ENCODE measurements at places on chromosomes 1 and 21.

- peak; percentile 93 for DNase-seq
These were observed 55.3 kb downstream of the SETD4 start for GRCh38 chr21:36005018-36005417.

DNA sequence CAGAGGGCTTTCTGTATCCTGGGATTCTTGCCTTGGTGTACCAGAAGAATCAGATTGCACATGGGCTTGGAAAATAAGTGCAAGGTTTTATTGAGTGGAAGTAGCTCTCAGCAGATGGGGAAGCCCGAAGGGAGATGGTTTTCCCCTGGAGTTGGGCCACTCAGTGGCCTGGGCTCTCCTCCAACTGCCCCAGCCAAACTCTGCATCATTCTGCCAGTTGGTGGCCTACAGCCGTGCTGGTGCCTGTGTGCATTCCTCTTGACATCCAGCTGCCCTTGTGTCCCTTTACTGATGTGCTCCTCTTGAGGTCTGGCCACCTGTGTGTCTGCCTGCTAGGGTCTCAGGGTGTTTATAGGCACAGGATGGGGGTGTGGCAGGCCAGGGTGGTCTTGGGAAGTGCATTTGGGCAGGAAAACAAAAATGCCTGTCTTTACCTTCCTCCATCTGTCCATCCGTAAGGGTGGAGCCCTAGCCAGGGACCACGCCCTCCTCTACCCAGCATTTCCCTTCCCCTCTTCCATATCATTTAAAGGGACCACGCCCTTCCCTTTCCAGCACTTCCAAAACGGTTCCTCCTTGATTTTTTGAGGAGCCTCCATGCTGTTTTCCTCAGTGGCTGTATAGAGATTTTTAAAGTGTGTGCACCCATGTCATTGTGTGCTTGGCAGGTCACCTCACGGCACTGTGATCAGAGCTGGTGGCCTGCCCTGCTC is 18.9 kb downstream of the SNAP47 start:
- peak; percentile 76 for DNase-seq

- DNase-seq: peak; percentile 79
These were observed 61.5 kb upstream of the RGS2 start for GRCh38 chr1:192747301-192747700.

- DNase-seq: no peak
These were observed 20.9 kb upstream of the SPATC1L start for GRCh38 chr21:46205166-46205565.

DNA sequence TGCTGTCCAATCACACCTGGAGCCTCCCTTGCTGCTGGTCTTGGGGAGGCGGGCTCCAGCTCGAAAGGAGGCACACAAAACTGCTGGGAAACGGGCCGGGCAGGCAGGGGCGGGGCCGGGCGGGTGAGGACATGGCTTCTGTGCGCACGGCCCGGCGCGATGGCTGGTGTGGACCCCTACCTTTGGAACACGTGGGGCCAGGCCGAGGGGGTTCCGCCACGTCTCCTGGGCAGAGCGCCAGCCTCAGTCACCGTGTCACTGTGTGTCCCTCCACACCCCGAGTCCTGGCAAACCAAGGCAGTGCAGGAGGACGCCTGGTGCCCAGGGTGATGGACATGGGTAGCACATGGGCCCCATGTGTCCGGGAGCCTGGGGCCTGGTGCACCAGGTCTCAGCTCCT is 42.0 kb upstream of the ADARB1 start:
- DNase-seq: no peak

GRCh38 chr1:223712194-223712849 is at the start of gene CAPN2:
TSS of gene CAPN2 (plus strand) at chr1:223712539. CDS start at chr1:223712641, 102 bp downstream.
- peak; percentile 98 for DNase-seq

DNA sequence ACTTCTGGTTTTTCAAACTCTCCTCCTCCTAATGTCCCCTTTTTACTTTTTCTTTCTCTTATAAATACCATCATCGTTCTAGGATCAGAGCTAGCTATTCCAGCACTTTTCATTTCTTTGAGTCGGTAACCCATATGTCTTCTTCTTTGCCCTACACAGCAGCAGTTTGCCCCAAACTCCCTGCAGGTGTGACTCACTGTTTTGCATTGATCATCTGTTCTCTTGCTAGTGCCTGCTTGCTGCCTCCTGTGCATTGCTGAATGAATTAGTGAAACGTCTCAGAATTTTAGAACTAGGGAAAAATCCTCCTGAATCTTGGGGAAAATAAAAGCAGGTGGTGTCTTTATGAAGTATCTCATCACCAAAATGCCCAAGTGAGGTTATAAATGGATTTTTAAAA is 21.7 kb downstream of the KCNK2 start:
- peak; percentile 54 for DNase-seq

DNA sequence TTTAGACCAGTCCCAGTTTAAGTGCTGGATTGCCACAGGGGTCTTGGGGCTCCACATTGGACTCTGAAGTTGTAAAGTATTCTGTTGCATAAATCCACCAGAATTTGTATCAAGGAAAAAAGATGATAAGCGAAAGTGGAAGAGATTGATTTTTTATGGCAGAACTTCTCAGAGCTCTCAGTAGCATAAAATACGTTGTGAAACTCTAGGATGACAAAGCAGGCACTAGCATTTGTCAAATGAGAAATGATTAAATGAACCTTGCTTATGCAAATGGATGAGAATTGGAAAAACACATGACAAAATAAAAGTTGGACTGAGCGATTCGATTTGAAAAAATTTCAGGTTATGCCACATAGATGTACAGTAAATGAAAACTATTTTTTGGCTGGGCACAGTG is 253.8 kb upstream of the RAB4A start:
- DNase-seq: no peak

GRCh38 chr1:109787211-109787844 is 23.6 kb upstream of the EPS8L3 start:
- peak; percentile 43 for DNase-seq

DNA sequence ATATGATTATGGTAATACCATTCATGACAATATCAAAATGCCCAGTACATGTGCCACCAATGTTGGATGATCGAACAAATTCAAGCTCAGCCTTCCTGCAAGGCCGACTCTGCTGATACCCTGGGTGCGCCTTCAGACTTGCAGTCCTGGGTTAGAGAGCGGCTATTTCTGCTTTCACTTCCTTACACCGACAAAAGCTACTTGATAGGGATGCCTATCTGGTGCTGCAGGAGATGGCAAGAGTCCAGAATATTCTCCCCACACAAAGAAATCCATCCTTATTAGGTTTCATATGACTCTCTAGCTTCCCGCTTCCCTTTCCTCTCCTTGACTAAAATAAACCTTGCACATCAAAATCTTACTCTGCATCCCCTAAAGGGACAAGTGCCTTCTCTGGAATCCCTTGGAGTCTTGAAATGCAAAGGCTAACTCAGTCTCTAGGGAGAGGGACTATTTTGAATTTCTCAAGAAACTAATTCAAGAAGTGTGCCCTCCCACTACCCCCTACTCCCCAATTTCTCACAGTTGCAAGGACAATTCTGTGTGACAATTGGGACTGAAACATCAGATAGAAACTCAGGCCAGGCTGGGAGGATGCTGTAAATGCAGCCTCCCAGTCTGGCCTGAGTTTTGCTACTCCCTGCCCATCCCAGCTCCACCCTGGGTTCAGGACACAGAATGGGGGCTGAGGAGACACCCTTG is 103.1 kb upstream of the USP24 start:
- DNase-seq: no peak

- no peak for DNase-seq
These were observed 2.4 kb upstream of the C1orf159 start for GRCh38 chr1:1118011-1118875.

DNA sequence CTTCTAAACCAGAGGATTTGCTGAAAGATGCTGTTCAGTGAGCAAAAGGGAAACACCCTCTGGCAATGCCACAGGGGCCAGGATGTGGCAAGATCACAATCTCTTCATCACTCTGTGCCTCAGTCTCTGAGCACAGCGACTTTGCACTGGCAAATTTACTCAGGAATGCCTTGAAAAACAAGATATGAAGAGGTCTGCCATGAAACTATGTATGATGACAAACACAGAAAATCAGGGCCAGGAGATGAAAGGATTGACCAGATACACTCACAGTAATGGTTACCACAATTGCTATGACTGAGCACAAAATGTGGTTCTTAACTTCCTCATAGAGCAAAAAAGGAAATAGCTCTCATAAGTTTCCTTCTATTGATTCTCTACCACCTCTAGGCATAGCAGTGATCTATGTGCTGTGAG is 5.8 kb downstream of the TTC13 start:
- DNase-seq: peak; percentile 41

- no peak for DNase-seq
These were observed 3.3 kb upstream of the C1orf174 start for GRCh38 chr1:3903141-3904005.

DNA sequence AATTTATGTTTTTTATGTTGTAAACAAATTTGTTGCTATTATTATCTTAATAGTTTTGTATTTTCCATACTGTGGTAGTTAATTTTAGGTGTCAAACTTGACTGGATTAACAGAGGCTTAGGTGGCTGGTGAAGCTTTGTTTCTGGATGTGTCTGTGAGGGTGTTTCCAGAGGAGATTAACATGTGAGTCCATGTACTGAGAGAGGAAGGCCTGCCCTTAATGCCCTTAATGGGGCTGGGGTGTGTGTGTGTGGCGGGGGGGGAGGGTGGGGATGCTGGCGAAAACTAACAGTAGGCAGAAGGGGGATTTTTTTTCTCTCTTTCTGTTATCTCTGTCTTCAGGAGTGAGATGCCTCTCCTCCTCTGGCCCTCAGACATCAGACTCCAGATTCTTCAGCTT is 1.9 kb downstream of the OR14A16 start:
- no peak for DNase-seq

- DNase-seq: no peak
These were observed 130.8 kb downstream of the CAMTA1 start for GRCh38 chr1:6915999-6916565.

DNA sequence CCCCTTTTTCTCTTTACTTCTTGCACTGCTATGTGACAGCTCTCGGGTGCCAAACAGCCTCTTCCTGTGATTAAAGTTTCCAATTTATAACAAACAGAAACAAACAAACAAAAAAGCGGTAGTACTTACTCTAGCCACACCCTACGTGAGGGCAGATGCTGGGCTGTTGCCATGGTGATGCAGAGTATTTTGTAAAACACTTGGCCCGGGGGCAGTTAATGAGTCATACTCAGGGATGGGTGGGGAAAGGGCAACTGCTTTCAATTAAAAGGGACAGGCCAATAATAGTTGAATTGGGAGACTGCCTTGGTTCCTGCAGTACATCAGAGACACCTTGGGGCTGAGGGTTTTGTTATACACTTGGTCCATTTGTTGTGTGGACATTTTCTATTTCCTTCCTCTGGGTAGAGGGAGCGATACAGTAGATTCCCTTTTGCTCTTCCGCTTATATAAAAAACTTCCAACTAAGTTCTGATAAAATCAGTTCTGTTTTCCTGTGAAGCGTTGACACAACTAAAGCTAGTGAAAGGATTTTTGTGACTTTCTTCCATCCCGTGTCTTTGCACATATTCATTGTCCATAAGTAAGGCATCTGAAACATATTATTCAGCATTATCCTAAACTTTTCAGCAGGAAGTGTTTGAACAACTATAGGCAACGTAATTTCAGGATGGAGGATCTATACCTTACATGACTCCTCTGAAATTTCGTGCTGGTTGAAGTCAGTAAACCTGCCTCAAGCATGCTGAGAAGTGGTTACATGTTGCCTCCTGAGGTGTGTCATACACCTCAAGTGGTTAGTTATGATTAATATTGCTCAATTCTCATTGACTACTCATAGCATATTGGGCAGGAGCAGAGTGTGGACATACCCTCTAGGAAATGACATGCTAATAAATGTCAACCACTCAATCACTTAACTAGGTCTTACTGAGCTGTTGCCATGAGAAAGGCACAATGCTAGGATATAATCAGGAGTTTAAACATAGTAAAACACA is 36.7 kb upstream of the THEM4 start:
- peak; percentile 99 for DNase-seq

DNA sequence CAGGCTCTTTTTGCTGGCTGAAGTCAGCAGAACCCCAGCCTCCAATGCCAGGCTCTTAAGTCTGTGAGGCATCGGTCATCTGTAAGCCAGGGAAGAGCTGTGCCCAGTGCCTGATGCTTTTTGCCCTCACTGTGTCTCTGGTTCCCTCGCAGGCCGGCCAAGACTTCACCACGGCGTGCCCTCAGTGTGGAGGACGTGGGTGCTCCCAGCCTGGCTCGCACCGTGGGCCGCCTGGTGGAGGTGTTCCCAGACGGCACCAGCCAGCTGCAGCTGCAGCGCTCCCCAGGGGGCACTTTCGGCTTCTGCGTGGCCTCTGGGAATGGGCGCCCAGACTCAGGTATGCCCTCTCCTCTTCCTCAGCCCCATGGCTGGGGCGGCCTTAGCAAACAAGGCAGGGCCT is 32.5 kb downstream of the KIAA1614 start:
- DNase-seq: no peak

GRCh38 chr21:41095983-41096382 is 72.0 kb upstream of the BACE2 start:
- no peak for DNase-seq

DNA sequence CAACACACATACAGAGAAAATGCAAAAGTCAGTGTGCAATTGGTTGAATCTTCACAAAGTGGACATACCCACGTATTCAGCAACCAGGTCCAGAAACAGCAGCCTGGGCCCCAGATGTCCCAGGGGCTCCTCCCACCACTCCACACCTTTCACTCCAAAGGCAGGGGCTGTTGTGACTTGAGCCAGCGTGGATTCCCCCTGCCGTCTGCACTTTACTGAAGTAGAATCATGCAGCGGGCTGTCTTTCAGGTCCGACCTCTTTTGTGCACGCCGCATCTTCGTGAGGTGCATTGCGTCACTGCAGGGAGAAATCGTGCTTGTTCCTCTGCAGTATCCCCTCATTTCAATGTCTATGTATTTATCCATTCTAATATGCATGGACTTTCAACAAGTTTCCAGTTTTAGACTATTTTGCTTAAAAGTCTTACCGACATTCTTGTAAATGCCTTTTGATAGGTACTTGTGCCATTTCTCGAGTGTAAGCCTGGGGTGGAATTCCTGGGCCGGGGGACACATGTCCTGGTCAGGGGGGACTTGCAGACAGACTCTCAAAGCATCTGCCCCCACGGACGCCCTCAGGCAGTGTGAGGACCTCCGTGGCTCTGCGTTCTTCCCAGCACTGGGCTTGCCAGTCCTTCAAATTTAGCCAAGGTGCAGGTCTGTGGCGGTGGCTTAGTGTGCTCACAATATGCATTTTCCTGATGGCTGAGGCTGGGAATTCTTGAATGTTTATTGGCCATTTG is 29.3 kb upstream of the ACTRT2 start:
- no peak for DNase-seq

GRCh38 chr1:6984986-6985385 is 199.7 kb downstream of the CAMTA1 start:
- no peak for DNase-seq

DNA sequence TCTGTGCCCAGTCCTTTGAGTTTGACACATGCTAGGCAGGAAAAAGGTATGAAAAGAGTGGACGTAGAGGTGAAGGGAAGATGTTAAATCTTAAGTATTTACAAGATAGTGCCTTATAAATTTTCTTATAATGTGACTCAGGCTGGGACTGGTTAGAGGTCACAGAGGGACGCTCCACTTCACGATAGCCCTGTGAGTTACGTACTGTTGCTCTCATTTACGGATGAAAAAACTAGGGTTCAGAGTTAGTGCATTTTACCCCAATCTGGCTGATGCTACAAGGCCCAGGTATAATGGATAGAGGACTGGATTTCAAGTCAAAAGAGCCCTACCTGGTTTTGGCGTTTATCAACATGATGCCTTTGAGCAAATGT is 1.4 kb upstream of the TUT4 start:
- DNase-seq: peak; percentile 7

GRCh38 chr21:14453339-14454015 is 70.5 kb upstream of the HSPA13 start:
- no peak for DNase-seq

Data from GM23248 (cell line).